ENCODE measurements at places on chromosomes 7 and 10.

- no peak for DNase-seq
Observed at GRCh38 chr7:117492649-117493048, 12.8 kb downstream of the CFTR start.

DNA sequence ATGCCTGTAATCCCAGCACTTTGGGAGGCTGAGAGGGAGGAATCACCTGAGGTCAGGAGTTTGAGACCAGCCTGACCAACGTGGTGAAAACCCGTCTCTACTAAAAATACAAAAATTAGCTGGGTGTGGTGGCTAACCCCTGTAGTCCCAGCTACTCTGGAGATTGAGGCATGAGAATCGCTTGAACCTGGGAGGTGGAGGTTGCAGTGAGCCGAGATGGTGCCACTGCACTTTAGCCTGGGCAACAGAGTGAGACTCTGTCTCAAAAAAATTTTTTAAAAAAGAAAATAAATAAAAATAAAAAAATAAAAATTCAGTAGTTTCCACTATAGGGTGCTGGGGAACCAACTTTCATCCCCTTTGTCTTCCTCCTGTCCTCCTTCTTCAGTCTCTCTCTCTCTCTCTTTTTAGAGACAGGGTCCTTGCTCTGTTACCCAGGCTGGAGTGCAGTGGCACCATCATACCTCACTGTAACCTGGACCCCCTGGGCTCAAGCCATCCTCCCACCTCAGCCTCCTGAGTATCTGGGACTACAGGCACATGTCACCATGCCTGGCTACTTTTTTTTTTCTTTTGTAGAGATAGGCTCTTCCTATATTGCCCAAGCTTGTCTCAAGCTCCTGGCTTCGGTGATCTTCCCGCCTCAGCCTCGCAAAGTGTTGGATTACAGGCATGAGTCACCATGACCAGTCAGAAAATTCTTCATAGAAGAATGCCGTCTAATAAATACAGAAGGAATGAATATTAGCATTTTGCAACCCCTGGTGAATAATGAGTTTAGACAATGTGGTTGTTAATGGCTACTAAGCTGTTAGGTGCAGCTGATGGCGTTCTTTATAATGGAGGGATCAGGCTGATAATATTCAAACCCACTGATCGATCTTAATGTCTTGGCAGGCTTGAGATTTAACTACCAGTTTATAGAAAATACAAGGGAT, 20.6 kb downstream of the RBM20 start:
- DNase-seq = no peak

DNA sequence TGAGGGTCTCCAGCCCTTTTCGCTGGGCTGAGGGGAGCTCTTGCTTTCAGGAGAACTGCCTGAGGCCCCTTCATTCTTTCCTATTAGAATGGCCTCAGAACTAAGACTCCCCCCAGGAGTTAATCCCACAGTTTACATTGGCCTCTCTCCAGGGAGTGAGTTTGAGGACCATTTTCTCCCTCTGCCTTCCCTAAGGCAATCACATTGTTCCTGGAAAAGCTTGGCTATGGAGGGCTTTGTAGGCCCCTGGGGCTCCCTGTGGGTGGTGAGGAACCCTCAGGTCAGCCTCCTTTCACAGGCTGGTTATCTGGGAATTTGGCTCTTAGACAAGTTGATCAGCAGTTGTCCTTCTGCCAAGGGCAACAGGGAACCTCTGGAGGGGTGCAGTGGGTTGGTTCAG, 343.7 kb downstream of the RPS24 start:
- DNase-seq = no peak

DNA sequence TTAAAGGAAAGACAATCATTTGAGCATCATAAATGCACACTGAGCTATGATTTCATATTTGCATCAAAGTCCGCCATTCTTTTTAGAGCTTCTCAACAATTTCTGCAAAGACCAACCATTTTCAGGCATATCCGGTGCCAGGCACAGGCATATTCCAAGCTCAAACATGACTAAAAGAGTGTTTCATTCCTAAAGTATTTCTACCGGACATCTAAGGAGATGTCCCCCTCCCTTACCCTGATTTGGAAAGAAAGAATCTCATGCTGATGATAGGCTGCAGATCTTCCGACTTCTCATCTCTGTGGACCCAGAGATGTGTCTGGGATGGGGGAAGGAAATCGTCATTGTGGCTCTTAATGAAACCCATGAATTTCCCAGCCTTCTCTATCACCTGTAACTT, 600.5 kb upstream of the MGMT start:
- no peak for DNase-seq

- no peak for DNase-seq
Observed at GRCh38 chr10:71203716-71204115, 8.7 kb upstream of the UNC5B start.

GRCh38 chr10:70661623-70662361, 10.5 kb upstream of the ADAMTS14 start:
- no peak for DNase-seq

GRCh38 chr10:624605-625332, 64.7 kb downstream of the DIP2C start:
- no peak for DNase-seq

DNA sequence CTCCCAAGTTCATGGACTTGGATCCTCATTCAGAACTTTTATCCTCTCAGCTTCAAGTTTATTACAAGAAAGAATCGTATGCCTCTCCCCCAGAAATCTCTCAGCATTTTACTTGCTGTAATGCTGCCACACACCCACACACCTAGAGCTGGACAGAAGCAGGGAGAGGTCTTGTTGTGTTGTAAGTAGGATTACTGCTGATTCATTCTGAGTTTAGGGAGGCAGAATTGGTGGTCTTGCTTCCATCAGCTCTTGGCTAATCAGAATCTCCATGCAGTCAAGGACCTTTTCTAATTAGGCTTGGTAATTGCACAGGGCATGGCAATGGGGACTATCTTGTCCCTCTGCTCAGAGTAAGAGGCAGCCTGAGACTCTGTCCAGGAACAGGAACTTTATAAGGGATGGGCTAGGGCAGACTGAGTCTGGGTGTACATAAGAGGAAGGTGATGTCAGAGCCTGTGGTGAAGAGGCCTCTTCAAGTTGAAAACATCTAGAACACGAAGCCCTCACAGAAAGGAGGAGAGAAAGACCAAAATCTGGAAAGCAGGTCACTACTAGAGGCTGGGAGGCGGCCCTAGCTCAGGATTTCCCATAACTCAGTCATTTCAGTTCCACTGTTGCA, 7.0 kb upstream of the PTPRE start:
- DNase-seq = no peak

DNA sequence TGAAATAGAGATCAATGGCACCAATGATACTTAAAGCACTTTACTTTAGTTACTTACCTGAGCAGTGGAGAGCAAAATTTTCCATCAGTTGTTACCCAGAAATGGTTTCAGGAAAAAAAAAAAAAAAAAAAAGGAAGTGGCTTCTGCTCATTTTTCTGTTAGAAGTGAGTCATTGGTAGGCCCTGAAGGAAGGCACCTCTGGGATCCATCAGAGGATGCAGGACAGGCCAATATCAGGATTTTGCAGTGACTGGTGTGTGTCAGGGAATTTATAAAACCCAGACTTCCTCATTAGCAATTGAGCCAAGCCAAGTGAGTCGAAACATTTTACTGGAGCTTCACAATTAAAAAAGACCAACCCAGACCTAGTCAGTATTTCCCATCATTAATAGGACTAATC, 2.3 kb upstream of the SMIM30 start:
- no peak for DNase-seq

DNA sequence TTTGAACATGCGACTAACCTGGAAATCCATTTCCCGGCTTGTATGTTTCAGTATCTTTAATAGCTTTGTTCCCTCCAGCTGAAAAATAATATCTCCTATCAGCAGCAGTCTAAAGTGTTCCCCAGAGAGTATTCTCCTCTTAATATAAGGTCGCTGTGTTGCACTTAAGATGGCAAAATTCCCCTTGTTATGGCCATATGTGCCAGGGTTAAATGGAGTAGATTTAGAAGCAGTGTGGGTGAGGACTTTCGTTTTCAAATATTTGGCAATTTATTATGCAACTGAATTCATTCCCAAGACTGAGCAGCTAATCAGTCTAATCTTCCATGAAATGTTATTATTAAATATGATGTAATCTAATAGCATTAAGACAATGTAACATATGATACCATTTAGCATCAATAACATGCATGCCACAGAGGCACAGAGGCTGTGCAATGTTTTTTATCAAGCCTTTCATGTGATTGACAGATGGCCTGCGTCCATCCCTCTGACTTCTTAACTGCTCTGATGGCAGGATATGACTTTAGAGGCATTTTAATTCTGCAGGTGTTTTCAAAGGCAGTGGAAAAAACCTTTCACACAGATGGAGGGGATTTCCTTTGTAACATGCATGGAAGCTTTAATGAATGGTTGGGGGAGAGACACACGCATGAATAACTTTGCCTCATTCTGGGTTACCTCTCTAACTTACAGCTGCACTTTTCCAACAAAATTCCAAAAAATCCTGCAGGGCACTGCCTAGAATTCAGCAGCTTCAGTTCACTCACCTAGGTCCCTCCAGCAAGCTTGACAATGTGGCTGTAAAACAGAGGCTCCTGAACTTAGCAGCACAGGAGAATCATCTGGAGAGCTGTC, 55.1 kb upstream of the ZPBP start:
- DNase-seq = no peak

DNA sequence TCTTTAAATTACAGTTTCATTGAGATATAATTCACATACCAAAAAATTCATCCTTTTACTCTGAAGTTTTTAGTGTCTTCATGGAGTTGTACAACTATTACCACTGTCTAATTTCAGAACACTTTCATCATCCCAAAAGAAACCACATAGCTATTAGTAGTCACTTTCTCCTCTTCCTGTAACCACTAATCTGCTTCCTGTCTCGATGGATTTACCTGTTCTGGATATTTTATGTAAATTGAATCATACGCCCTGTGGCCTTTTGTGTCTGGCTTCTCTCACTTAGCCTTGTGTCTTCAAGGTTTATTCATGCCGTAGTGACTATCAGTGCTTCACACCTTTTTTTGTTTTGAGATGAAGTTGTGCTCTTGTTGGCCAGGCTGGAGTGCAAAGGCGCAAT, 135.5 kb downstream of the DOCK1 start:
- DNase-seq = no peak

- no peak for DNase-seq
Observed at GRCh38 chr10:77478962-77479359, 158.6 kb downstream of the KCNMA1 start.

DNA sequence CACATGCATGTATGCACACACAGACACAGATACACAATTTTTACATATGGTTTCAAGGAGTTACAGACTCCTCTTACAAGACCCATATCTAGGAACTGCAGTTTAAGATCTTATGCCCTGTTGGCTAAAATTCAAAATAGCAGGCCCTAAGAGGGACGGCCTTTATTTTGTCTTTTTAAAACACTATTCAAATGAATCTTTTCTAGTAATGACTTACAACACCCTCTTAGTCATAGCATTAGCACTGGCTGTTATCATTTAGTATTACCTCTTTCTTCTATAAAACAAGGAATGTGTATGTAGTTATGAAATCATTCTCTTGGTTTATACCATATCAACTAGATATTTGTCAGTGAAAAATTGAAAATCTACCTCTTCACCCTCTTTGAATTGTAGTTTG, 15.3 kb downstream of the PAPSS2 start:
- no peak for DNase-seq

DNA sequence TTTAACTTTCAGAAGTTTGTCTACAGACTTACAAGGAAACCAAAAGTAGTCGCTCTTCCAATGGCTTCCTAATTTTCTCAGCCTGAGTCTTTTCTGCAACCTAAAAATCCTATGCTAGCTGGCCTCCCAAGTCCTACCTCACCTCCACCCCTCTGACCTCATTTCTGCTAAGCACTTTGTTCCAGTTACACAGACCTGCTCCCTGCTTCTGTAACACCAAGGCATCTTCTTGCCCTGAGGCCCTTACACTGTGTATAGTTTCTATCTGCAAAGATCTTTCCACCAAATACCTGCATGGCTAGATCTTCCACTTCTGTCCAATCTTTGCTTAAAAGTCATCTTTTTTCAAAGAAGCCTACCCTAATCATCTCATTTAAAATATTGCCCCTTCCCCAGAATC, 1.9 kb upstream of the SNX13 start:
- no peak for DNase-seq

GRCh38 chr10:112792487-112793201, 157.4 kb upstream of the TCF7L2 start:
- DNase-seq = no peak

DNA sequence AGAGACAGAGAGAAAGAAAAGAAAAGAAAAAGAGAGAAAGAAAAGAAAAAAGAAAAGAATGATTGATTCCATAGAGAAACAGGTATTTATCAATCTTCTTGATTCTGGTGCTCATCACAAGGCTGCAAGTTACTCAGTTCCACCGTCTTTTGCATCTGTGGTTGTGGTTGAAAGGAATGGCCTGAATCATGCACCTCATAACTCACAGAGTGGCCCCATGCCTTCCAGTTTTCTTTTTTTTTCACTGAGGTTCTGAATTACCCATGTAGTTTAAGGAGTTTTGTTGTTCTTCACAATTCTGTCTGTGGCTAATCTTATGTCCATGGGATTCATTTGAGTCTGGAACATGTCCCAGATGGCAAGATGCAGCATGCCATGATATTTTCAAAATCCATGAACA, 156.0 kb downstream of the ZNF33B start:
- no peak for DNase-seq

- DNase-seq = no peak
Observed at GRCh38 chr7:25105911-25106310, 19.1 kb downstream of the CYCS start.

DNA sequence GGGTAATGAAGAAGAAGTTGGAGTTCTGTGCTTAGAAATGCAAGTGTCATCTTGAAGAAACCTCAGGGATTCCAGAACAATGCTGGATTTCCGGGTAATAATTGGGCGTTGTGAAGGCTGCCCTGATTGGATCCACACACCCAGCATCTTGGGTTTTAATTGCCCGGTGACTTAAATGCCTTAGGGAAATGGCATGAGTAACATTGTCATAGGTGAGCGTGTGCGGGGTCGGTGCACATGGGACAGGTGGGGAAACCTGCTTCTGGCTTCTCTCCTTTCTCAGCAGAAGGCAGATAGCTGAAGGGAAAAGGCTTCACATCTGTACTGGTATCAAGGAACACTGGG, 15.2 kb upstream of the CAMK1D start:
- no peak for DNase-seq

Measured in T-helper 17 cell (primary cell).